ENCODE measurements at places on chromosomes 1 and 21. TPM values are rescaled to one million over a fixed set of nuclear protein-coding genes. Genes with fewer than 3 reads are reported as not detected.

Gene SPRR2E
- total RNA-seq = not detected

- H3K36me3 ChIP-seq = no peaks in the 10 kb centered on the region
- H3K4me3 ChIP-seq = peak overlapping the region; percentile 92
- H3K27me3 ChIP-seq = no peaks in the 10 kb centered on the region
Observed at GRCh38 chr21:37074197-37074510, 1.1 kb downstream of the TTC3 start.

- no peaks in the 10 kb centered on the region for H3K4me1 ChIP-seq
Observed at GRCh38 chr1:75745276-75745675, 20.8 kb downstream of the ACADM start.

Gene ERICH3
- not detected for total RNA-seq

DNA sequence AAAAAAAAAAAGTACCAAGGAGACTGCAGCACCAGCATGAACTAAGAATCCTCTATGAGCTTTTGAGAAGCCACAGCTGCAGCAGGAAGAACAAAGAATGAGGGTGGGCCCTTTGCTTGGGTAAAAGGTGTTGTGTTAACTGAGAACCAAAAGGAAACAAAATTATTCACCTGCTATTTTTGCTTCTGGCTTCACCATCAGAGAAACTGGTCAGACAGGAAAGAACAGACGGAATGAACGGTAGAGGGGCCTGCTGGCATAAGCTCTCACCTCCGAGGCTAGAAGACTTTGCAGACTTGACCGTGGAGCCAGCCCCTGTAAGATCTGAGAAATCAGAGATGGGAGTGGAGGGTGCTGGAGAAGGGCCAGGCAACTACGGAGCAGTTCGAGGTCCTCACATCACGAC is 27.6 kb downstream of the IL10RB start:
- H3K4me3 ChIP-seq = no peak overlapping the region
- peaks cover 26% of the 10 kb centered on the region for H3K36me3 ChIP-seq
- no peak overlapping the region for H3K27ac ChIP-seq
- H3K27me3 ChIP-seq = no peaks in the 10 kb centered on the region

- peaks cover 37% of the 10 kb centered on the region for H3K36me3 ChIP-seq
- no peaks in the 10 kb centered on the region for H3K27me3 ChIP-seq
- no peak overlapping the region for H3K4me3 ChIP-seq
- H3K27ac ChIP-seq = no peak overlapping the region
Observed at GRCh38 chr1:16300436-16300835, 51.8 kb downstream of the FBXO42 start.

DNA sequence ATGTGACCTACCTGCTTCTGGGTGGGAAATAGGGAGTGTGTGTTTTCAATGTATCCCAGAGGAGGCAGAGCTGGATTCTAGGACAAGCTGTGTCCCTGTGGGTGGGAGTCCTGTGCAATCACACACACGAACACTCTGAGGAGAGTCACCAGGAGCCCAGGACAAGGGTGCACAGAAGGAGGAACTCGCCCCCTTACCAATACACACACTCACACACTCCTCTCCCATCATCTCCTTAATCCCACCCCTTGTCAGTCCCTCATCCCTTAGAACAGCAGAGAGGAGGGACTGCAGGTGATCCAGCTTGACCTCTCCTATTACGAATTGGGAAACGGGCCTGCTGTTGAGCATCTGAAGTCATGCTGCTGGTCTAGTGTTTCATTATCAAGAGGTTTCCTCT is 8.5 kb upstream of the MYBPHL start:
- H3K27ac ChIP-seq = no peak overlapping the region
- peaks cover 30% of the 10 kb centered on the region for H3K36me3 ChIP-seq
- no peak overlapping the region for H3K4me3 ChIP-seq

- no peaks in the 10 kb centered on the region for H3K36me3 ChIP-seq
- no peaks in the 10 kb centered on the region for H3K27me3 ChIP-seq
- no peak overlapping the region for H3K27ac ChIP-seq
- H3K4me3 ChIP-seq = no peak overlapping the region
- no peak for DNase-seq
Observed at GRCh38 chr1:159958719-159959380, 4.8 kb upstream of the SLAMF9 start.

- H3K4me3 ChIP-seq = no peak overlapping the region
- H3K27me3 ChIP-seq = no peaks in the 10 kb centered on the region
- no peaks in the 10 kb centered on the region for H3K4me1 ChIP-seq
- H3K27ac ChIP-seq = no peak overlapping the region
Observed at GRCh38 chr1:228353601-228354371, 52.8 kb downstream of the TRIM11 start.

DNA sequence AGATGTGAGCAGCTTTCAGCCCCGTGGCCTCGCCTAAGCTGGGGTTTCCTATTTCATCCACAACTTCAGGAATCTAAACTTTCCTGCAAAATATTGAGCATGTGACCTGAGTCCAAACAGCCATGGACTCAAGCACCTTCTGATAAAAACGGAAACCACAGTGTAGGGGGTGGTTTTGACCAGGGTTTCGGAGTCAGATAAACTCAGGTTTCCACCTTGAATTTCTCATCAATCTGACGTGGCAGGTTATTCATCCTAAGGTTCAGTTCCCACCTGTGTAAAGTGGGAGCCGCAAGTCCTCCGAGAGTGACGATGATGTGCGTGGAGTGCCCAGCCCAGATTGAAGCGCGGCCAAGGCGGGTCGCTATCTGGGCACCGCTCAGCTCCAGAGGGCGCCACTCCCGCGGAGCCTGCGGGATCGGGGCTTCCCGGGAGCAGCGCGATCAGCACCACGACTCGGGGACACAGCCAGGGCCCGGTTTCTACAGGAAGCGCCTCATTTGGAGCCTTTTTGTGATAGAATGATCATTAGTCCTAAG is 871 bp upstream of the ETS2 start:
- peaks cover 25% of the 10 kb centered on the region for H3K4me1 ChIP-seq
- peak overlapping the region; percentile 95 for H3K4me3 ChIP-seq
- H3K27me3 ChIP-seq = no peaks in the 10 kb centered on the region
- peak overlapping the region; percentile 70 for H3K27ac ChIP-seq
- peak; percentile 54 for DNase-seq

- peak; percentile 96 for DNase-seq
- no peaks in the 10 kb centered on the region for H3K27me3 ChIP-seq
- peaks cover 6% of the 10 kb centered on the region for H3K4me1 ChIP-seq
- H3K4me3 ChIP-seq = peak within 1 kb of the TSS; percentile 76
- no peaks in the 10 kb centered on the region for H3K36me3 ChIP-seq
Observed at GRCh38 chr1:214551436-214552173, at the start of gene PTPN14. Gene PTPN14, minus strand, starts transcription at chr1:214551602. Its CDS starts 86,799 bp downstream, at chr1:214464803.

Gene KRTAP12-2
- total RNA-seq = not detected

DNA sequence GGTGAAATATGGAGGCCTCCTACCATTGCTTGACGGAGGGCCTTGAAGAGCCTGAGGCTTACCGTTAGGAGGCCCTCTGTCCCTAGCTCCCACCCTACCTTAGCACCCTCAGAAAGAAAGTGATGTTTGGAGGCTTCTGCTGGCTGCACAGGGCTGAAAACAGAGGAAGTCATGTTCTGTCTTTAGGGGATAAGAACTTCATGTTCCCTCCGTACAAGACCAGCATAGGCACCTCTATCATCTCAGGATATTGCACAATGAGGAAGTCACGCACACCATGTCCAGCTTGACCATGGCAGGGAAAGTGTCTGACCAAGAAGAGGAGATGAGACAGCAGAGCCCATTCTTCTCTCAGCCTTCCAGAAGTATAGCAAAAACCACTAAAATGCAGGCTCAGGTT is 13.8 kb downstream of the ADORA3 start:
- H3K4me1 ChIP-seq = no peaks in the 10 kb centered on the region
- no peak overlapping the region for H3K27ac ChIP-seq
- DNase-seq = no peak
- no peaks in the 10 kb centered on the region for H3K36me3 ChIP-seq

DNA sequence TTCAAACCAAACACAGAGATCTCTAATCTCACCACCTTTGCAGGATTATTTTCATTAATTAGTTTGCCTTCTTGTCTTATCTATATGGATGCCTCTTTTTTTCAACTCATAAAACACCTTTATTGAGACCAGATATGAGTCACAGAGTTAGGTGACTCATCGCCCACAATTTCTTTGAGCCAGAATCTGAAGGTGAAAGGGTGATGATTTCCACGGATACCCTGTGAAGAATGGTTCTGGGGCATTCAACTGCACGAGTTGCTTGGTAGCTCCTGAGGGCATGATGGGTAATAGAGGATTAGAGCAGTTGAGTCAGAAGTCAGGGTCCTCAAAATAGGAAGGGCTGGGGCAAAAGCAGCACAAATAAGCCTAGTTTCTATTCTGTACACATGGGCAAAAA is 128.2 kb downstream of the TBX19 start:
- H3K27ac ChIP-seq = no peak overlapping the region
- no peak overlapping the region for H3K4me3 ChIP-seq
- peak; percentile 22 for DNase-seq
- no peaks in the 10 kb centered on the region for H3K27me3 ChIP-seq

- H3K4me1 ChIP-seq = no peaks in the 10 kb centered on the region
- H3K27ac ChIP-seq = no peak overlapping the region
- H3K4me3 ChIP-seq = no peak overlapping the region
- H3K27me3 ChIP-seq = no peaks in the 10 kb centered on the region
- peak; percentile 1 for DNase-seq
Observed at GRCh38 chr1:211082824-211083223, 51.1 kb downstream of the KCNH1 start.

Gene C1orf116
- total RNA-seq = under 0.01 TPM

GRCh38 chr1:204680461-204680860 is 5.1 kb downstream of the LRRN2 start:
- no peaks in the 10 kb centered on the region for H3K4me1 ChIP-seq
- H3K27me3 ChIP-seq = peaks cover 48% of the 10 kb centered on the region
- no peak for DNase-seq
- no peaks in the 10 kb centered on the region for H3K36me3 ChIP-seq

GRCh38 chr1:168187177-168187576 is 8.4 kb downstream of the TIPRL start:
- H3K4me1 ChIP-seq = no peaks in the 10 kb centered on the region
- H3K4me3 ChIP-seq = no peak overlapping the region
- H3K27ac ChIP-seq = no peak overlapping the region
- no peaks in the 10 kb centered on the region for H3K27me3 ChIP-seq

Gene HTR1D
- total RNA-seq = 0.18 TPM

GRCh38 chr1:241356187-241356518 is 852 bp downstream of the RGS7 start:
- no peaks in the 10 kb centered on the region for H3K36me3 ChIP-seq
- DNase-seq = no peak
- no peaks in the 10 kb centered on the region for H3K4me1 ChIP-seq
- H3K27ac ChIP-seq = no peak overlapping the region
- H3K27me3 ChIP-seq = peaks cover 13% of the 10 kb centered on the region
- peak overlapping the region; percentile 59 for H3K4me3 ChIP-seq

GRCh38 chr1:158425027-158425426 is 1.0 kb downstream of the OR10K2 start:
- H3K36me3 ChIP-seq = no peaks in the 10 kb centered on the region
- H3K4me1 ChIP-seq = no peaks in the 10 kb centered on the region
- H3K27ac ChIP-seq = no peak overlapping the region
- no peak overlapping the region for H3K4me3 ChIP-seq
- DNase-seq = no peak
- no peaks in the 10 kb centered on the region for H3K27me3 ChIP-seq

- no peaks in the 10 kb centered on the region for H3K27me3 ChIP-seq
- no peaks in the 10 kb centered on the region for H3K4me1 ChIP-seq
- no peaks in the 10 kb centered on the region for H3K36me3 ChIP-seq
- H3K4me3 ChIP-seq = no peak overlapping the region
Observed at GRCh38 chr1:95916616-95917015, 682.6 kb downstream of the RWDD3 start.

DNA sequence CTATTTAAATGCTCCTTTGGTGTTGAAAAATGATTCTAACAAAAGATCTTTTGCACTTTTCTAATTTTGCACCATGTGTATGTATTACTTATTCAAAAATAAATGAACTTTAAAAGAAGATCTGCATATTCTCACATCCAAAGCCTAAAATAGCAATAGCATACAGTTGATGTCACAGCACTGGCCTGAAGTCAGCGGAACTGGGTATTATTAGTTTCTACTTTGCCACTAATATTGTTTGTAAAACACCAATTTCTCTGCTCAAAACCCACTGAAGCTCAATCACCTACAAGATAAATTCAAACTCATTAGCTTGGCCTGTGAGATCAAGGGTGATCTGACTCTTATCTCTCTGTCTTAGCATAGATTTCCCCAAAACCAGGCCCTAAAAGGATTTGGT is 34.5 kb upstream of the BCAR3 start:
- no peaks in the 10 kb centered on the region for H3K27me3 ChIP-seq
- no peak overlapping the region for H3K27ac ChIP-seq
- H3K4me1 ChIP-seq = peaks cover 4% of the 10 kb centered on the region
- no peaks in the 10 kb centered on the region for H3K36me3 ChIP-seq

GRCh38 chr1:220485791-220486190 is 42.1 kb upstream of the MARK1 start:
- H3K4me1 ChIP-seq = no peaks in the 10 kb centered on the region
- H3K4me3 ChIP-seq = no peak overlapping the region
- H3K27ac ChIP-seq = no peak overlapping the region
- H3K36me3 ChIP-seq = no peaks in the 10 kb centered on the region

DNA sequence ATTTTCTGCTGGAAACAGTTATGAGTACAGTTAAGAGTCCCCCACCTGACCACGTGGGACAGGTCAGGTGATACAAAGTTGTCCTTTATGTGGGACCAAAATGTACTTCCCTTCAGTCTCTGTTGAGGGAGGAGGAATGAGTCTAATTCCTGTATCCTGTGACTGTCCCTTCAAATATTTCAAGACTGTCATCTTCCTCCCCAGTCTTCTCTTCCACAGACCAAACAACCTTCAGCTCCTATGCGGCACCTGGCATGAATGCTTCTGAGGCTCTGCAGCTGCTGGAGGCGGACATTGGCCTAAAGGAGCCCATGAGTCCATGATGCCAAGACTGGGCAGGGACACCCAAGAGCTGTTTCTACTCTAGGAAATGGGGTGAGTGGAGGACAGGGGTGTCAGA is 72.1 kb upstream of the SIM2 start:
- DNase-seq = no peak
- no peaks in the 10 kb centered on the region for H3K36me3 ChIP-seq
- no peak overlapping the region for H3K4me3 ChIP-seq
- H3K4me1 ChIP-seq = no peaks in the 10 kb centered on the region
- H3K27me3 ChIP-seq = peaks cover 8% of the 10 kb centered on the region

DNA sequence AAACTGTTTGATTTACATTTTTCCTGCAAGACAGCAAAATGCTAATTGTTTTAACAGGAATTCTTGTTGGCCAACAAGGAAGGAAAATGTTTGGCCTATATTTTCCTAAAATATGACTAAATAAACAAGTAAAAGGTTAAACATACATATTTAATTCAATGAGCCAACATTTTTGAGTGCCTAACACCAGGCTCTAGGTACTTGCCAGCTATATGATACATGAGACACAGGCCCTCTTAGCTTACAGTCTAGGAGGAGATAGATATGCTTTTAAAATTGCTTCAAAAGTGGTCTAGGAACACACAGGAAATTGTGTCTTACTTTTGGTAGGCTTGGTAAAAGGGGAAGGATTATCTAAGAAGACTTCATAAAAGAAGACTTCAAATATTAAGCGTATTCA is 50.9 kb downstream of the PIGK start:
- no peak overlapping the region for H3K4me3 ChIP-seq
- no peaks in the 10 kb centered on the region for H3K4me1 ChIP-seq
- DNase-seq = peak; percentile 6
- H3K27me3 ChIP-seq = no peaks in the 10 kb centered on the region
- no peaks in the 10 kb centered on the region for H3K36me3 ChIP-seq
- no peak overlapping the region for H3K27ac ChIP-seq

Gene OR2AK2
- not detected for total RNA-seq

Gene LIN28A
- not detected for total RNA-seq

GRCh38 chr1:50873458-50874187 is 86.4 kb downstream of the FAF1 start:
- H3K27me3 ChIP-seq = no peaks in the 10 kb centered on the region
- DNase-seq = peak; percentile 37
- H3K27ac ChIP-seq = no peak overlapping the region
- H3K36me3 ChIP-seq = no peaks in the 10 kb centered on the region
- H3K4me1 ChIP-seq = 0 out of 2 replicates have a peak, but pooled peaks cover 1% of the 10 kb centered on the region

Measured in IMR-90 (cell line).